ENCODE measurements at places on chromosomes 5 and 9.

DNA sequence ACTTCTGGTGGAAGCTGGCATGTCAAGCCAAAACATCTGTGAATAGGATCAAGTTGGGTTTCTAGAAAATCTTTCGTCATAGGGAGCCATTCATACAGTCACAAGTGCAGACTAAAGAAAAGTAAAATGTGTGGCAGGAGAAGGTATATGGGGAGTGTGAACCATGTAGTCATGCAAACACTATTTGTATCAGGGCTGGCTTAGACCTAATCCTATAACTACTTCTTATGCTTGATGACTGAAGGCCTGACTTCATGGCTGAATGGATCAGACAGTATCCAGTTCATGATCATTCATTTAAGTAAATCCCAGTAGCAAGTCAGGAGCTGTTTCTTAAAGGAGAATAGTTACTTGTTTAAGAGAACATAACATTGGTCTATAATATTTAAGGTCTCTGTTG, 63.8 kb upstream of the DAPK1 start:
- no peak for DNase-seq

DNA sequence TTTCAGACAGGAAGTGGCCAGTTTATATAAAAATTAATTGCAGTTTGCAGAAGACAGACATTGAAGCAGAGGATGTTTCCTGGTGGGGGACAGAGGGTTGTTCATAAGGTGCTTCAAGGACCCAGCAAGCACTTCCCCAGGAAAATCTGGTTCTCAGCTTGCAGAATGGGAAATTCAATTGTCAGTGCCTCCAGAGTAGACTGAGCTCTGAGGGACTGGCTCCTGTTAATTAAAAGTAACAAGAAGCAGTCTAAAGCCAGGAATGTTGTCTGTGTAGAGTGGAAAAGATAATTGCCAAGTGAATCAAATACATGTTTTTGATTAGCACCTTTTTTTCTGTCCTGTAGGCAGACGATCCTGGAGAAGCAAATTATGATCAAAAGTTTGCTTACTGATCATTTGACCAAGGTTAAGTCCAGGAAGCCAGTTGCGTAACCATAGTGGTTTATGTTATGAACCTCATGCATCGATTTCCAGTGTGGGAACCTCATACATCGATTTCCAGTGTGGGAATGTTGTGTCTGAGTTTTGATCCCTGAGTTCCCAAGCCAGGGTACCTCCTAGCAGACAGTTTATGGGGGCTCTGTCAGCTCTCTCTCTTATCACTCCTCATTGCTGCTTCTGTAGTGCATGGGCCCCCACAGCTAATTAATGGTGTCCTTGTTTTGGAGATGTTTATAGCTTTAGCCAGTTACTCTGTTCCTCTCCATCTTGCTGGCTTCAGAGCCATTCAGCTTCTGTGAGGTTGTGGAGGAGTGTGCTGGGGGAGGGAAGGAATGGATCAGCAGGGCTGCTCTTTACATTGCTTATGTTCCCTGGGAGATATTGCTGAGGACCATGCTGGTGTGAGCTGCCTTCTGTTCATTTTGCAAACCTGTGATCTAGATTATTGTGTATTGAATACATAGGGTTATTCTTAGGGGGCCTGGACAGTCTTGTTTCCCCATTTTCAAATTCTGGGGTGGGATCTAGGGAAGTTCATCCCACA, 17.1 kb downstream of the MSANTD3 start:
- no peak for DNase-seq

- no peak for DNase-seq
These were observed 51.2 kb downstream of the USP20 start for GRCh38 chr9:129886226-129887174.

- DNase-seq: no peak
These were observed 276.9 kb downstream of the SEMA5A start for GRCh38 chr5:9269014-9269413.

DNA sequence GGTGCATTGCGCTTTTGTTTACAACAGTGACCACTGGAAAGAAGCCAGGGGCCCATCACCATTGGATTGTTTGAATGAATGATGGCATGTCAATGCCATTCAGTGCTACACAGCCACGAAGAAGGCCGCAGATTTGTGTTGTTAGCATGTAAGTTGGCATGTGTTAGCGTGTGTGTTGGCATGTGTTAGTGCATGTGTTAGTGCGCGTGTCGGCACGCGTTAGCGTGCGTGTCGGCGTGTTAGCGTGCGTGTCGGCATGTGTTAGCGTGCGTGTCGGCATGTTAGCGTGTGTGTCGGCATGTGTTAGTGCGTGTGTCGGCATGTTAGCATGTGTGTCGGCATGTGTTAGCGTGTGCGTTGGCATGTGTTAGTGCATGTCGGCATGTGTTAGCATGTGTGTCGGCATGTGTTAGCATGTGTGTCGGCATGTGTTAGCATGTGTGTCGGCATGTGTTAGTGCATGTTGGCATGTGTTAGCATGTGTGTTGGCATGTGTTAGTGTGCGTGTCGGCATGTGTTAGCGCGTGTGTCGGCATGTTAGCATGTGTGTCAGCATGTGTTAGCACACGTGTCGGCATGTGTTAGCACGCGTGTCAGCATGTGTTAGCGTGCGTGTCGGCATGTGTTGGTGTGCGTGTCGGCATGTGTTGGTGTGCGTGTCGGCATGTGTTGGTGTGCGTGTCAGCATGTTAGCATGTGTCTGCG, 15.3 kb upstream of the ANKRD33B start:
- no peak for DNase-seq

DNA sequence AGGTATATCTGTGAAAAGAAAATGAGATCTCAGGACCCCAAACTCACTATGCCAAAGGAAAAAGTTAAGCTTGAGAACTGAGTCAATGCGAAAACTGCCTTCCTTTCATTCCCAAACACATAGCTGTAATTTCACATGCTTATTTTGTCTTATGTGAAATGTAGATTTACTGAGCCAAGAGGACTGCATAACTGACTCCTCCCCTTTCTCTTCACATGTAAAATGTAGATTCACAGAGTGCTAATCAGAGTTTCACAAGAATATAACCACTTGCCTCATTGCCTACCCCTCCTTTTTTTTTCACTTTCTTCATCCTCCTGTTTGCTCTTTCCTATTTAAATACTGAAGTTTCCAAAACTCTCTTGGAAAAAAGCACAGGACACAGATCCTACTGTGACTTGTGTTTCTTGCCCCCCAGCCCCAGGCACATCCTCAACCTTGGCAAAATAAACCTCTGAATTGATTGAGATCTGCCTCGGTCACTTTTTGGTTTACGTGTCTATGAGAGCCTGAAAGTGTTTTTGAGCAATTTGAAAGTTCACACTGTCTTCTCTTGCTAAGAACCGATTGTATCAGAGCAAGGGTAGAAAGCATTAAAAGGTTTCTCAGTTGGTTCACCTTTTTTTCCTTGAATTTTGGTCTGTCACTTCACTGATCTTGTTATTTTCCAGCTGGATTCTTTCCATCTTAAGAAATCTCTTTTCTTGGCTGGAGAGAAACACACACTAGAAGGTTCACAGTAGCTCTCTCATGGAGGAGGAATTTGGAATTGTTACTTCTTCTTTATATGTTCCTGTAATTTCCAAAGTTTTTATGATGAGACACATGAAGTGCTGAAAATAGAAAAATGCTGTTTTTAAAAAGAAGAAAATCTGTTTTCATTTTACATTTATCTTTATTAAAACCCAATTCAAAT, 44.8 kb upstream of the SNAPC3 start:
- DNase-seq: no peak

GRCh38 chr9:36492865-36493264, 79.8 kb upstream of the MELK start:
- DNase-seq: no peak

- DNase-seq: no peak
These were observed 133.0 kb downstream of the ZNF608 start for GRCh38 chr5:124613273-124613953.

DNA sequence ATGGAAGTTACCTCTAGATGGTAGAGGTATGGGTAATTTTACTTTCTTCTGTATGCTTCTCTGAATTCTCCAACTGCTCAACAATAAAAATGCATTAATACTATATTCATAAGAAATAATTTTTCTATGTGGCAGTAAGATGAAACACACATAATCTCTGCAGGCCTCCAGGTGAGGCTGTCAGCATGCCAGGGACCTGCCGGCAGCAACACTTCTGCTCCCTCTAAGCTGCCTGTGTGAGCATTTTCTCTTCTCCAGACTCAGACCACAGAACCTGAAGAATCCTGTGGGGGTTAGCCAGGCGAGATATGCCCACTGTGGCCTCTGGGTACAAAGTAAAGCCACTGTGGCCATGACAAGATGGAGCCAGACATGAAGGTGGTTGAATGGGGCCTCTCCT, 316.3 kb downstream of the EBF1 start:
- DNase-seq: no peak

DNA sequence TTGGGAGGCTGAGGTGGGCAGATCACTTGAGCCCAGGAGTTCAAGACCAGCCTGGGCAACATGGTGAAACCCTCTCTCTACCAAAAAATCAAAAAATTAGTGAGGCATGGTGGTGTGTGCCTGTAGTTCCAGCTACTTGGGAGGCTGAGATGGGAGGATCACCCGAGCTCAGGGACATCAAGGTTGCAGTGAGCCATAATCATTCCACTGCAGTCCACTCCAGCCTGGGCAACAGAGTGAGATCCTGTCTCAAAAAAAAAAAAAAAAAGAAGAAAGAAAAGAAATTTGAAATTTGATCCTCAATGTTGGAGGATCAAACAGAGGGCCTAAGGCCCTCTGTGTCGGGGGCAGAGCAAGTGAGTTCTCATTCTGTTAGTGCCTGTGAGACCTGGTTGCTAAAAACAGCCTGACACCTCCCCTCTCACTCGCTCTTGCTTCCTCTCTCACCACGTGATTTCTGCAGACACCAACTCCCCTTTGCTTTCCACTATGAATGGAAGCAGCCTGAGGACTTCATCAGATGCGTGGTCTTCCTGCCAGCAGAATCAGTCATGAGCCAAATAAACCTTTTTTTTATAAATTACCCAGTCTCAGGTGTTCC, 8.4 kb upstream of the GOLPH3 start:
- no peak for DNase-seq

- DNase-seq: no peak
These were observed 222.7 kb downstream of the MAST4 start for GRCh38 chr5:66818935-66819328.

DNA sequence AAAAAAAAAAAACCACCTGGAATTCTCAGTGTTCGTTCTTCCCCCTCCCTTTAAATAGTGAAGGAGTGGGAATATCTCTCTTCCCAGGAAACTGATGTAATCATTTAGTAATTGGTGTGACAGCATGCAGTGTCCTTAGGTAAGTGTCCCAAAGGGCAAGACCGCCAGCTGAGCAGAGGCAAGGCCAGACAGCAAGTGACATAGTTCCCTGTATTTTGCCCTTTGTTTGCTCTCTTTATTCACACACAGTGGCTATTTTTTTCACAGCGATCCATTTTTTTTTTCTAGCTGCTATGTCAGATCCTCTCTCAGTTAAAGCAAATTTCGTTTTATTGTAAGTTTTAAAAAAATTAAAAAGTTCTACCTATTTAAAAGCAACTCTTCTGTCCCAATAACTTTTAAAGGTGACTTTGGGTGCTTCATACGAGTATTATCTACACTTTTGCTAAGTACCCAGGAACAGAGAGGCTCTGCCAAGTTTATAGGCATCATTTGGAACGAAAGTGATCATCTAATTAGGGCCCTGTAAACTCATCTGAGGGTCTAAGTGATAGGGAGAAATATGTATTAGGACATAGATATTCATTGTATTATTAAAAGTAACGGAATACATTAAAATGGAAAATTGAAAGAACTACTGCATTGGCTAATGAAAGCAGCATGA, 98.2 kb upstream of the ALDH1A1 start:
- DNase-seq: no peak

GRCh38 chr9:104091708-104092107, 2.4 kb upstream of the SMC2 start:
- DNase-seq: no peak

DNA sequence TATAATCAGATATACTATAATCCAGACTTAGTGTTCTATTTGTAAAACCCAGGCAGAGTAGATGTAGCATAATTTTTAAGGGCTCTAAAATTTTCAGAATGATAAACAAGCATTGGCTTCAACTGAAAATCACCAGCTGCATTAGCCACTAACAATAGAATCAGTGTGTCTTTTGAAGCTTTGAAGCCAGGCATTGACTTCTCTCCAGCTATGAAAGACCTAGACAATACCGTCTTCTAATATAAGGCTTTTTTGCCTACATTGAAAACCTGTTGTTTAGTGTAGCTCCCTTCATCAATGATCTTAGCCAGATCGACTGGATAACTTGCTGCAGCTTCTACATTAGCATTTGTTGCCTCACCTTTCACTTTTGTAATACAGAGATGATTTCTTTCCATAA, 1877.3 kb upstream of the ACO1 start:
- no peak for DNase-seq

- no peak for DNase-seq
These were observed 13.5 kb upstream of the TMED7 start for GRCh38 chr5:115639377-115639776.

DNA sequence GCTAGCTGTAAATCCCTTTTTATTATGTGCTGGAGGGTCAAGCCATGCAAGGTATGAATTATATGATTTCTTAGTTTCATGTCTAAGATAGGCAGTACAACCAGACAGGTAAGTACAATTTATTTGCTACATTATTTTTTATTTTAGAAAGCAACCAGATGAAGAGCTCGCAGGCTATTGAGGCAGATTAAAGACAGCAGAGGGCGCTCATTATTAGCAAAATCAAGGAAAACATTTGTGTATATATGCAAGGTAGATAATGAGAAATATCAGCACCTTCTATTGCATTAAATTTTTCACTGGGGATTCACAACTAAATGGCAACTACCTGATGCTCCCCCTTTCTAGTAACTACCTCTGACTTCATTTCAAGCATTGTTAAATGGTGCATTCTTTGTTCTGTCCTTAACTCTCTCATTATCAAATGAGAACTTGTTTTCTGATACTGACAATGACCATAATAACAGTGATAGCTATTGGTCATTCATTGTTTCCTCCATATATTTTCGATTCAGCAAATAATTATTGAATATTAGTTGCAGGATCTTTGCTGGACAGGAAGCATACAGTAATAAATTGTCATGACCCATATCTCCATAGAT, 8.6 kb downstream of the SCGB3A2 start:
- DNase-seq: no peak

- DNase-seq: no peak
These were observed at the start of gene CCNO for GRCh38 chr5:55232985-55233928. CCNO (minus strand) TSS chr5:55233608; CDS start chr5:55233523, 85 bp downstream.
